ENCODE measurements at places on chromosomes 2 and 18.

GRCh38 chr2:236673823-236674185, 104.2 kb downstream of the ACKR3 start:
- no peak for DNase-seq

- no peak for DNase-seq
Observed at GRCh38 chr2:223815186-223815883, 22.0 kb downstream of the AP1S3 start.

GRCh38 chr18:9137168-9138066, 836 bp downstream of the ANKRD12 start:
- peak; percentile 74 for DNase-seq

GRCh38 chr2:172357442-172357841, 69.9 kb upstream of the ITGA6 start:
- no peak for DNase-seq

DNA sequence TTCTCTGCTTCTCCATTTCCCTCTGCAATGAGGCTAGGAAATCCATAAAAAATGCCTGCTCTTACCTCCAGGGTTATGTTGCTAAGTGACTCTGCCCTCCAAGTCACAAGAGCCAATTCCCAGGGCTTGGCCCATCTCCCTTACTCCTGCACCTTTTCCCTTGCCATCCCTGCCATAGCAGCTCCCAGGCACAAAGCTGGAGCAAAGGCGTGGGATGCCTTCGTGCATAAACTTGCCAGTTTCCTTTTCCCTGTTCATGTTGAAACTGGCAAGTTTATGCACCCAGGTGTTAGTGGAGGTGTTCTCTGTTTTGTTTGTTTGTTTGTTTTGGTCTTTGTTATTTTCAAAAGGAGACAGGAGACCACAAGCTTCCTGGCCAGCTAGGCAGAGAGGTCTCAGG, 195.1 kb downstream of the ACKR3 start:
- DNase-seq: no peak

GRCh38 chr2:85920810-85921545, 32.2 kb upstream of the ST3GAL5 start:
- DNase-seq: no peak

DNA sequence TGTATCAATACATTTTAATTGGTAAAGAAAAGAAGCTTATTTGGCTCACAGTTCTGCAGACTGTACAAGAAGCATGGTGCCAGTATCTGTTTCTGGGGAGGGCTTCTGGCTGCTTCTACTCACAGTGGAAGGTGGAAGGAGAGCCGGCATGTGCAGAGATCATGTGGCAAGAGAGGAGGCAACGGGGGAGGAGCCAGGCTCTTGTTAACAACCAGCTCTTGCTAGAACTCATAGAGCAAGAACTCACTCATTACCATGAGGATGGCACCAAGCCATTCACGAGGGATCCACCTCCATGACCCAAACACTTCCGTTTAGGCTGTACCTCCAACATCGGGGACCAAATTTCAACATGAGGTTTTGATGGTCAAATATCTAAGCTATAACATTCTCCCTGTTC, 7.5 kb downstream of the PARD6G start:
- no peak for DNase-seq

DNA sequence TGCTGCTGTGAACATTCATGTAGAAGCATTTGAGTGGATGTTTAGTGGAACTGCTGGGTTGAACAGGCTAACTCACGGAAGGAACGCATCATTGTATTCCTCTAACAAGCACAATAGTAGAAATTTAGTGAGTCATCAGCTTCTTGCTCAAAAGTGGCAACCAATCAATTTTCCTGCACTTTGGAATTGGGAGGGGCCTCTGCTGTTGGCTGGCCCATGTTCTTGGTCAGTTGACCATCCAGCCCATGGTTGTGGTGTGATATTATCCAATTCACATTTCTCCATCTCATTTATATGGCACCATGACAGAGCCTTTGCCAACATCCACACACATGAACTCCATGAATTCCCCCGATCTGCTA, 95.0 kb downstream of the TNFRSF11A start:
- no peak for DNase-seq

- DNase-seq: no peak
Observed at GRCh38 chr2:196500686-196501431, 138.7 kb upstream of the CCDC150 start.

- DNase-seq: peak; percentile 66
Observed at GRCh38 chr2:237744613-237745249, 53.8 kb upstream of the RBM44 start.

- no peak for DNase-seq
Observed at GRCh38 chr2:128155970-128156369, 65.0 kb downstream of the UGGT1 start.

GRCh38 chr2:123644053-123644452, 381.0 kb upstream of the CNTNAP5 start:
- no peak for DNase-seq

GRCh38 chr2:30492185-30492584, 45.1 kb downstream of the LCLAT1 start:
- no peak for DNase-seq

- DNase-seq: no peak
Observed at GRCh38 chr2:23772056-23772455, 154.9 kb downstream of the ATAD2B start.

GRCh38 chr18:3447068-3447894, 2.7 kb upstream of the TGIF1 start:
- DNase-seq: no peak
